Mucosa of gallbladder (tissue), 1 donor: ENCODE measurements at places on chromosomes 12 and 14.

DNA sequence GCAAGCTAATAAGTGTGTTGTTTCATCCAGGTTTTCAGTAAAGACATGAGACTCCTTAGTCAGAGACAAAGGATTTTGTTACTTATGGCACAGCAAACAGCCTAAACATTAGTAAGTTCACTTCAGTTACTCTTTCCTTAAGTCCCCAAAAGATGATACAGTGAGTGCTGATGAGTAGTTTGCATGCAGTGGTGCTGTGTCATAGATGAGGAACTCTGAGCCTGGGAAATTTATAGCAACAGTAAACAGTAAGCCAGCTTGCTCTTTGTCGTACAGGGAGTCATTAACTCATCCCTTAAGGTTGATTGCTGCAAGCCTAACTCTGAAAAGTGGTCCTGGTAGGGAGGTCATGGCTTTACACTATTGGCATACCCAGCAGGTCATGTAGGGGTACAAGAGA, 208.6 kb upstream of the OR4E1 start:
- no peak for DNase-seq

DNA sequence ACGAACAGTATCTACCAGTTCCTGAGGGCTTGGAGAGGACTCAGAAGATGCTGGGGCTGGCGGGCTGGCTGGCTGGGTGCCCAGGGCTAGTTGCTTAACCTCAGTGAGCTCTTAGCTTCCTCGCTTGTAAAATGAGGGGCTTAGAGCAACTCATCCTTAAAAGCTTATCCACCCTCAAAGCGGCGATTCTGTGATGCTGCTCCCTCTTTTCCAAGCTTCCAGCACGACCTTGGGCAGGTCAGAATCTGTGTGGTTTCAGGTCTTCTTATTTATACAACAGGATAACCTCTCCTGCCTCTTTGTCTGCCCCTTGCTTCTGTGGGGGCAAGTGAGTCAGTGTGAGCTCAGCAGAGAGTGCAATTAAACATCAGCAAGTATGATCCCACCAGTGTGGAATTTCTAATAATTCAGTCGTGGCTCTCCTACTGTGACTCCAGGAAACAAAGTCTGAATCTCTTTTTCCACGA, 281.8 kb downstream of the KSR2 start:
- peak; percentile 11 for DNase-seq

- no peak for DNase-seq
Observed at GRCh38 chr12:3572560-3572959, 81.6 kb downstream of the PRMT8 start.

GRCh38 chr14:25518364-25518763, 468.4 kb upstream of the STXBP6 start:
- no peak for DNase-seq

DNA sequence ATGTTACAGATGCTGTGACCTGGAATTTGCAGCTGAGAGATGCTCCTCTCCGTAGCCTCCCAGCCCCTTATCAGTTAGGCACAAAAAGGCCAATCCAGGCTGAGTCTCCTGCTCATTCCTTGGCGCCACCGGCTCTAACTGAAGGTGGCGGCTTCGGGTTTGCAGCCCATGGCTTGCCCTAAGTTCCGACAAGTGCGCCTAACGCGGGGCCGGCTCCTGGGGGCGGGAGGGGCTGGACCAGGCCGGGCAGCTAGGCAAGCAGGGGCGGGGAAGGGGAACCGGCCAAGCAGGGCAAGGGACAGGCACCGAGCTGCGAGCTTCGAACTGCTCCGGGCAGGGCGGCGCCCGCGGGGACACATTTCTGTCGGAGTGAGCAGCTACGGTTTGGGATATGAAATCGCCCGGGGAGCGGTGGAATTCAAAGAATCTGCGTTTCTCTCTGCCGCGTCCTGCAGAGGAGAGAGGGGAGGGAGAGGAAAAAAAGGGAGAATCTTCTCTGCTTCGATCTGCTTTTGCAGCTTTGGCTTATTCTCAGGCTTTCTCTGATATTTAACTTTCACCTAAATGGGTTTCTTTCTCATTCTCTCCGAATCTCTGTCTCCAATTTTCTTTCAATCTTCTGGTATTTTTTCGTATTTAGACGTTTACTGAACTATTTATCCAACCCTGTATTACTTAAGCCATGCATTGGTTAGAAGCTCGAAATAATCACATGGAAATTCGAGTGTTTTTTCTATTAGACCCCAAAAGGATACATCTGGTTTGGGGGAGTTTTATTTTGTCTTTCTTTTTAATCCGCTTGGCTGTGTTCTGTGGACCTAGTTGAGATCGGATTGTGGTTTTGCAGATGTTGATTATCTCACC, 1.6 kb upstream of the HOXC12 start:
- DNase-seq: no peak

DNA sequence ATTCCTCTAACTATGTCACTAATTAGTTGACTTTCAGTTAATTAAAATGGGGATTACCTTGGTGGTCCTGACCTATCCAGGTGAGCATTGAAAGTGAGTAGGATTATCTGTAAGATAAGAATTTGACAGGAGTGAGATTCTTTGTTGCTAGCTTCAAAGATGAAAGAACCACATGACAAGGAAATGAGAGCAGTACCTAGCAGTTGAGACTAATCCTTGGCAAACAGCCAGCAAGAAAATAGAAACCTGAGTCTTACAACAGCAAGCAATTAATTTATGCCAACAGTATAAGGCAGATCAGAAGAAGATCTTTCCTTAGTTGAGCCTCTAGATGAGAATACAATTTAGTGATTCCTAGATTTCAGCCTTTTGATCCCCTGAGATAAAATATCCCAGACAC, 1058.4 kb downstream of the LRFN5 start:
- DNase-seq: no peak

DNA sequence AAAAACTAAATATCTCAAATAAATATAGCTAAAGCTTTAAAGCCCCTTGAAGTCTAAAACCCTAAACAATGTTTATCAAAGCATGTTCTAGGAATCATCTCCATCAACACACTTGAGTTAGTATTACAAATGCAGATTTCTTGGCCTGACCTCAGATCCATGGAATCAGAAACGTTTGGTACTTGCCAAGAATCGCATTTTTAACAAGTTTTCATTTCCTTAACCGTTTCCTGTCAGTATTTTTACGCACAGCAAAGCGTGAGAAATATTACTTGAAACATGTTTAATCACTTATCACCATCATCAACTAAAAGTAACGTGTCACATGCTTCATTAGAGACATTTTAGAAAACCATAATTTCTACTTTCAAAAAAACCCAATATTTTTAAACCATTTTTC, 9.7 kb downstream of the SLCO1C1 start:
- DNase-seq: no peak

DNA sequence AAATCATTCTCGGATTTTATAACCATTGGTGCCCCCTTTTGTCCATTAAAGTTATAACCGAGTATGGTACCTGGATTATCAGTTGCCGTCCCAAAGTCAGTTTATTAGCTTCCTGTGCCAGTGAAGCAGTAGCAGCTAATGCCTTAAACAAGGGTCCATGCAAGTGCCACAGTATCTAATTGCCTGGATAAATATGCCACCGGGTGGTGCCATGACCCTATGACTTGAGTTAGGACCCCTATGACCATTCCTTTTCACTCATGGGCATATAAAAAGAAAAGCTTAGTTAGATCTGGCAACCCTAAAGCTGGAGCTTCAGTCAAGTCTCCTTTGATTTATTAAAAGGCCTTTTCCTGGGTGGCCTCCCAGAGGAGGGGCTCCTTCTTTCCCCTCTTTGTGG, 1314.6 kb downstream of the TMEM121 start:
- DNase-seq: no peak

GRCh38 chr14:94557327-94557726, 3.9 kb upstream of the SERPINA4 start:
- DNase-seq: no peak

GRCh38 chr14:35959835-35960234, 133.7 kb downstream of the BRMS1L start:
- no peak for DNase-seq

GRCh38 chr14:89000007-89000942, 175.8 kb downstream of the TTC8 start:
- DNase-seq: no peak

DNA sequence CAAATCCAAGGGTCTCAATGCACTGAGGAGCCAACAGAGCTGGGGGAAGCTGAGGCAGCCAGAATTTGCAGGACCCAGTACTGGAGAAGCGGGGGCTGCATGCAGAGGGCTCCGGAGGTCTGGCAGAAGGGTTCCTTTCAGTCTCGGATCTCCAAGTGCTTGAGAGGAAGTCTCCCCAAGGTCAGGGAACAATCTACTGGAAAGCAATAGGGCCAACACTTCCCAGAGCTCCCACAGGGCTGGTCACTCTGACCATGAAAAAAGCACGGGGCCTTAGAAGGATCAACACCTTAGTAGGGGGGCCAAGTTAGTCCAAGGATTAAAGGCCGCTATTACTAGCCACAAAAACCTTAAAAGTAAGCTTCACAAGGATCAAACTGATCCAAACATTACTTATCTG, 31.7 kb downstream of the SPPL3 start:
- DNase-seq: no peak

GRCh38 chr12:85740186-85740585, 96.0 kb downstream of the RASSF9 start:
- DNase-seq: no peak
